ENCODE measurements at places on chromosomes 2 and 18. TPM values are rescaled to one million over a fixed set of nuclear protein-coding genes. Genes with fewer than 3 reads are reported as not detected.

DNA sequence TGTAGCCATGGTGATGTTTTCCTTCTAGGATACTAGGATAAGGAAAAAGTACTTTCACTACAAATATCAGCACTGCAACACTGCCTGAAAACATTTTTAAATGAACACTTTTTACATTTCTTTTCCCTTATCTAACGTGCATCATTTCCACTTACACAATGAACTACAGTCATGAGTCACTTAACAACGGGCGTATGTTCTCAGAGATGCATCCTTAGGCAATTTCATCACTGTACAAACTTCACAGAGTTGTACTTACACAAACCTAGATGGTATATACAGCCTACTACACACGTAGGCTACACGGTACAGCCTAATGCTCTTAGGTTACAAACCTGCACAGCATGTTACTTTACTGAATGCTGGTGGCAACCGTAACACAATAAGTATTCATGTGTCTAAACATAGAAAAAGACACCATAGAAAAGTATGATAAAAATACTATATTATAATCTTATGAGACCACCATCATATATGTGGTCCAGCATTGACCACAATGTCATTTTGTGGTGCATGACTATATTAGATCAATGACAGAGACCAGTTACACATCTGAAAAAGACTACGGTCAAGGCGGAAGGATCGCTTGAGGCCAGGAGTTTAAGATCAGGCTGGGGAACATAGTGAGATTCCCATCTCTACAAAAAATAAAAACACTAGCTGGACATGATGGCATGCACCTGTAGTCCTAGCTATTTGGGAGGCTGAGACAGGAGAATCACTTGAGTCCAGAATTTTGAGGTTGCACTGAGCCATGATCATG lies 39.8 kb downstream of the WDR33 start:
- no peak for DNase-seq

DNA sequence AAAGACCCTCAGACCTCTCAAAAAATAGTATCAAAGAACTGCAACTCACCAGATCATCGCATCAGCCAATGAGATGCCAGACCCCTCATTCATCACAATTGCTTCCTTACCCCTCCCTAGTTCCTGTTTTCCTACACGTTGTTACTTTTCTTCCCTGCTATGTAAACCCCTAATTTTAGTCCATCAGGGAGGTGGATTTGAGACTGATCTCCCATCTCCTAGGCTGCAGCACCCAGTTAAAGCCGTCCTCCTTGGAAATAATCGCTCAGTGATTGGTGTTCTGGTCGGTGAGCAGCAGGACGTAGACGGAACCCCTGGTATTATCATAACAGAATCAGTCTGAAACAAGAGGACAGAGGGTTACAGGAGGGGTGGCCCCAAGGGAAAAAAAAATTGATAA lies 44.0 kb upstream of the MAP4K4 start:
- no peak for DNase-seq

- DNase-seq = no peak
Measured at GRCh38 chr18:67682516-67682915, 166.0 kb upstream of the DSEL start.

DNA sequence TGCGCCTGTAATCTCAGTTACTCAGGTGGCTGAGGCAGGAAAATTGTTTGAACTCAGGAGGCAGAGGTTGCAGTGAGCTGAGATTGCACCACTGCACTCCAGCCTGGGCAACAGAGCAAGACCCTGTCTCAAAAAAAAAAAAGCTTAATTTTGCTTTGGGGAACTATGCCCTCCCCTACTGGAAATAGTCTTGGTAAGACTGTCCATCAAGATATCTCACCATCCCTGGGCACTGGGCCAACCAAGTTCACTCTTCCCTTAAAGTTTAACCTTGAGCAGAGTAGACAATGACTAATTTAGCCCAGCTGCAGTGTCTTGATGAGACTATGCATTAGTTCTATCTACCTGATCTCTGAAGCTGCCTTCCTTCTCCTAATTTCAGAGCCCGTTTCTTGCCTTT lies 44.7 kb downstream of the ASXL2 start:
- DNase-seq = no peak

- DNase-seq = no peak
Measured at GRCh38 chr2:197708331-197708730, 3.2 kb downstream of the MARS2 start.

The PSMA8 gene
- not detected for total RNA-seq
